ENCODE measurements at places on chromosomes 6 and 20. TPM values are rescaled to one million over a fixed set of nuclear protein-coding genes. Genes with fewer than 3 reads are reported as not detected.

PAK5 gene
- not detected for total RNA-seq

GRCh38 chr6:116536216-116536621 is 9.3 kb downstream of the TRAPPC3L start:
- no peaks in the 10 kb centered on the region for H3K27me3 ChIP-seq
- H3K36me3 ChIP-seq = no peaks in the 10 kb centered on the region
- DNase-seq = peak; percentile 78
- H3K4me1 ChIP-seq = no peaks in the 10 kb centered on the region
- no peak overlapping the region for H3K27ac ChIP-seq

DNA sequence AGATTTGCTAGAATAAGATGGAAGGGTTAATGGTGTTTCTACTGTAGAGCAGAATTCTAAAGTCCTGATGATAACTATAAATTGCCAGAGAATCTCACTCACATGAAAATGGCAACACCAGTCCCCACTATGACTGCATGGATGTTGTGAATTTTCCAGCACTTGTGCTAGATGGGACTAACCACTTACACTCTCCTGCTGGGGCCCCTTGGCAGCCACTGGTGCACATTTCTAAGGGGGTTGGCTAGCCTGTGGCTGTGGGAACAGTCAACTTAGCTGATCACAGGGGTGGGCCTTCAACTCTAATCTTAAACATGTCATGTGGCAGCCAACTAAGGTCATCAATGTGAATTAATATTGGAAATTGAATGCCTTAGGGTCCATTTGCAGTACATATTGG is 271.2 kb downstream of the PHACTR1 start:
- no peaks in the 10 kb centered on the region for H3K4me1 ChIP-seq
- H3K4me3 ChIP-seq = no peak overlapping the region
- H3K36me3 ChIP-seq = no peaks in the 10 kb centered on the region
- no peak for DNase-seq
- no peaks in the 10 kb centered on the region for H3K27me3 ChIP-seq
- H3K27ac ChIP-seq = no peak overlapping the region

TREML2 gene
- total RNA-seq = not detected

DNA sequence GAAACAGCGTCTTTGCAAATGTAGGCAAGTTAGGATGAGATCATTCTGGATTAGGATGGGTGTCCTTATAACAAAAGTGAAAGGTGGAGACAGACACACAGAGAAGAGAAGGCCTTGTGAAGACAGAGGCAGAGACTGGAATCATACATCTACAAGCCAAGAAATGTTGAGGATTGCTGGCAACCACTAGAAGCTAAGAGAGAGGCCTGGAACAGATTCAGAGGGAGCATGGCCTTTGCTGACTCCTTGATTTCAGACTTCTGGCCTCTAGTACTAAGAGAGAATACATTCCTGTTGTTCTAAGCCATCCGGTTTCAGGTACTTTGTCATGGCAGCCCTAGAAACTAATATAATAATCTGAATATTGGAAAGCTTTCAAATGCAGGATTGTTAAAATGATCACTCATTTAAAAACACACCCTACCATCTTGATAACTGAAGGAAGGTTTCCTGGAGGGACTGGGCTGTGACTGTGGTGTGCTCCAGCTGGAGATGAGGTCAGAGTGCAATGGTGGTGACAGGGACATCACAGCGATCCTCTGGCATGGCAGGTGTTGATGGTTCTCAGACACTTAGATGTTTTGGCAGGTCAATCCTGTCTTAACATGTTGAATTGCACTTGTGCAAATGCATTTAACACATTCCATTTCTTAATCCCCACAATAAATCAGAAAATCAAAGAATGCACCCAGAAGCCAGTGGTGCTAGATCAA is 25.1 kb downstream of the CD83 start:
- H3K4me3 ChIP-seq = no peak overlapping the region
- no peaks in the 10 kb centered on the region for H3K27me3 ChIP-seq
- no peak for DNase-seq
- H3K36me3 ChIP-seq = no peaks in the 10 kb centered on the region

DNA sequence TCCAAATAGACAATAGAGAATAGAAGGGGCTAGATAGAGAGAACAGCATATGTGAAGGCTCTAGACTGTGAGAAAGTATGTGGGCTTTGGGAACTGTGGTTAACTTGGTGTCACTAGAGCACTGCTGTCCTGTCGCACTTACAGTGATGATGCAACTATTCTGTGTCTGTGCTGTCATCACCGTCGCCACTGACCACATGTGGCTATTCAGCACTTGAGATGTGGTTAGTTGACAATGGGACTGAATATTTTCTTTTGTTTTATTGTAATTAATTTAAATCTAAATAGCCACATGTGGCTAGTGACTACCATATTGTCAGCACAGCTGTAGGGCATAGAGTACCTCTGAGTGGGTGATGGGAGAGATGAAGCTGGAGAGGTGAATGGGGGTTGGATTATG is 39.0 kb upstream of the IFNGR1 start:
- DNase-seq = no peak
- H3K27me3 ChIP-seq = no peaks in the 10 kb centered on the region
- no peak overlapping the region for H3K4me3 ChIP-seq
- H3K27ac ChIP-seq = no peak overlapping the region

GRCh38 chr6:10771371-10771894 is 23.8 kb downstream of the TMEM14B start:
- no peak for DNase-seq
- H3K4me1 ChIP-seq = no peaks in the 10 kb centered on the region
- H3K36me3 ChIP-seq = no peaks in the 10 kb centered on the region
- no peak overlapping the region for H3K4me3 ChIP-seq

DNA sequence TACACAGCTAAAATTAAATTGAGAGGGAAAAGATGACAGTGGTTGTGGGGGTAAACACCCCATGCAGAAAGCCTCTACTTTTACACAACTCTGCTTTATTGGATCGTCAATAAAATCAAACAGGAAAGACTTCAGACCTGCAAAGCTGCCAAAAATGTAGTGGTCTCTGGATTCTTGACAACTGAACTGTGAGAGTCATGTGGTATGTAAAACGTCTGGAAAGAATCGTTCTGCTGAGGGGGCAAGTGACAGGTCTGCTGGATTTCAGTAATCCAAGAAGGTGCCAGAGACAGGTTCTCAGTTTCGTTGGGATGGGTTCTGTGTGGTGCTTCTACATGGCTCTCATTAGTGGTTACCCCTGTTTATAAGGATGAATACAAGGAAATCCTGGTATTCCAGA is 63.3 kb downstream of the TSPYL4 start:
- no peak overlapping the region for H3K27ac ChIP-seq
- no peaks in the 10 kb centered on the region for H3K4me1 ChIP-seq
- H3K36me3 ChIP-seq = no peaks in the 10 kb centered on the region
- peak; percentile 84 for DNase-seq
- H3K27me3 ChIP-seq = no peaks in the 10 kb centered on the region
- no peak overlapping the region for H3K4me3 ChIP-seq

- H3K27ac ChIP-seq = no peak overlapping the region
- no peaks in the 10 kb centered on the region for H3K36me3 ChIP-seq
- H3K27me3 ChIP-seq = no peaks in the 10 kb centered on the region
- no peak for DNase-seq
- H3K4me1 ChIP-seq = peaks cover 5% of the 10 kb centered on the region
- no peak overlapping the region for H3K4me3 ChIP-seq
These were observed 113.9 kb downstream of the SLC22A3 start for GRCh38 chr6:160462116-160462515.

COL11A2 gene
- total RNA-seq = 0.26 TPM

Measured in fibroblast of lung (primary cell).